BE2C (cell line): ENCODE measurements at places on chromosomes 3 and 15.
A peak's percentile ranks its signal among the peaks of the same experiment; 100 is the strongest.

GRCh38 chr3:137992592-137992991 is 17.4 kb upstream of the CLDN18 start:
- no peak for DNase-seq

DNA sequence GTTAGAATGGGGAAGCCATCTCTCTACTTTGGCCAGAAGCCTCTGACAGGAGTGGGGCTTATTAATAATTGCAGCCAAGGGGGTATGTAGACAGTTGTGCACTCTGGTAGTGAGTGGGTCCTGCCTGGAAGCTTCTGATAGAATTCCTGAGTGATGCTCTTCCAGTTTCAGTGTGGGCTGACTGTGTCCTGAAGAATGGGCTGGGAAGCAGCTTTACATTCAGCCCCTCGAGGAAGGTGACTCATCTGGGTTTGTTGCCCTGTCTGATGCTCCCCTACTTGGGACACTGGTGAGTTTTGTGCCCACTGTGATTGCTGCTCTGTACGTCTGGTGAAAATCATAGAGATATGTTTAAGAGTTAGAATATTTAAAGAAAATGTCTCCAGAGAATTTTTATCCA is 444.7 kb upstream of the RBMS3 start:
- no peak for DNase-seq

DNA sequence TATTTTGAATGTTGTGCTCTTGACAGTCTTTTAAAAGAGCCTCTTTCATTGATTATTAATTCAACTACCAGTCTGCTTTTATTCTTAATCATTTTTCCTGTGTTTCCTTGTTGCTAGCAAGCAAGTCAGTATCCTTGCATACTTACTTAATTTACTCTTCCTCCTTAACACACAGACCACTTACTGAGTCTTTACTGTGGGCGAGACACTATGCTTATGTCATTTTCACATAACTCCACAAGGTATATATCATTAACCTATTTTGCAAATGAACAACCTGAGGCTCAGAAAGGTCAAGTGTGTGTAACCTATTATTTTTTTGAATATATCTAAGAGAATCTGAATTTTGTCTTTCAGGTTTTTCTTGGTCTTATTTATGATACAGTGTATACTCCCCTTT is 130.9 kb downstream of the WDR76 start:
- no peak for DNase-seq

GRCh38 chr15:93150910-93151881 is 62.2 kb upstream of the RGMA start:
- DNase-seq, result no peak

DNA sequence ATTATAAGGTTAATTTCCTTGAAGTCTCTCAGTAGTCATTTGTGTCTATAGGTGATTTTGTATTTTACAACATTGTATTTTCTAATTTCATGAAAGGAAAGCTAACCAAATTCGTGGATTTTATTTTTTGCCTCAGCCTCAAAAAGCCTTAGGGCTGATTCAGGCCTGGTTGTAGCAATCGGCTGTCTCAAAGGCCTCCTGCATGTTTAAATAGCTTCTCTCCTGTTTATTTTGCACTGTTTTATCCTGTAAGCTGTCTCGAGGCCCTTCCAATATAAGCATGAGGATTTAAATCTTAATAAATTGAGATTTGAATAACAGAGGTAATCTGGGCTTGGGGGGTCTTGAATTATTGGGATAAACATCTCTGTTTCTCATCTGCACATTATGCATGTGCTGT is 51.7 kb upstream of the ICE2 start:
- DNase-seq, result no peak

- no peak for DNase-seq
Measured at GRCh38 chr3:128814519-128815317, 64.7 kb upstream of the ACAD9 start.

DNA sequence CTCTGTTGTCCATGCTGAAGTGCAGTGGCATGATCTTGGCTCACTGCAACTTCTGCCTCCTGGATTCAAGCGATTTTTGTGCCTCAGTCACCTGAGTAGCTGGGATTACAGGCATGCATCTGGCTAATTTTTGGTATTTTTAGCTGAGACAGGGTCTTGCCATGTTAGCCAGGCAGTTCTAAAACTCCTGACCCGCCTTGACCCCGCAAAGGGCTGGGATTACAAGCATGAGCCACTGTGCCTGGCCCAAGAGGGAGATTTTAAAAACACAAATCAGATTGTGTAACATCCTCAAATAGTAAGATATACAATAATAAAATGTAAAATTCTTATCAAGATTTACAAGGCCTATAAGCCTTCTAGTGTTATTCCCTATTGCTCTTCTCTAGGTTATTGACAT is 62.5 kb upstream of the PHLDB2 start:
- DNase-seq, result no peak

GRCh38 chr15:90101130-90101968 is 919 bp downstream of the IDH2 start:
- peak; percentile 51 for DNase-seq

DNA sequence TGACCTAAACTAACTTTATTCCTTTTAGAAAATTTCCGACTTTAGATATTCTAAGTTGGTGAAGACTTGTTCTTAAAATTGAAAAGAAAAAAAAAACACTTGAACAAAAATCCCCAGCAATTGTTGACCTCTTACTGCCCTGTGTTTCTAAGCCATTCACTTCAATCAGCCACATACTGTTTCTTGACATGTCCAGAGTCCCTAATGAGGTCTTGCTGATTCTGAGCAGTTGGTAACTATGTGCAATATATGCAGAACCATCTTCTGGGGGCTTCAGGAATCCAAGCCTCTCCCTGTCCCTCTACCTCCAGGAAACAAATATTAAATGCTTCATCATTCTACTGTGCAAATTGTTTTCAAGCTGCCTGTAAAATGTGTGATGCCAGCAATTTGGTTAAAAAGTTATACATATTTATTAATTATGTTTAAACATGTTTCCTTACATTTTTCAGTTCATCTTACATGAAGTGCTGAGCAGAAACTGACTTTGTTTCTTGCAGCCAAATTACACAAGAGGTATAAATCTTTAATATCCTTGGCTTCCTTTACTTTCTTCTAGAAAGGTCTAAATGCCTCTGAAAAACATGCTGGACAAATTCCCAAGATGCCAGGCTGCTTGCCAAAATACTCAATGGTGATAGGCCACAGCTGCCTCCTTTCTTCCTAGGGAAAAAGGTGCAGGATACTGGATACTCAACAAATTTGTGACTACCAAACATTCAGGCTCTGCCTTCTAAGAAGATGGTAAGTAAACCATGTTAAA is 19.8 kb upstream of the GYG1 start:
- no peak for DNase-seq

- DNase-seq, result no peak
Measured at GRCh38 chr3:183907911-183908331, 23.2 kb upstream of the PARL start.

- no peak for DNase-seq
Measured at GRCh38 chr15:77983708-77984445, 93.6 kb downstream of the TBC1D2B start.
